ENCODE measurements at places on chromosomes 5 and 9. TPM values are rescaled to one million over a fixed set of nuclear protein-coding genes. Genes with fewer than 3 reads are reported as not detected.
A peak's percentile ranks its signal among the peaks of the same experiment; 100 is the strongest.

The TMEM203 gene
- total RNA-seq, result 34.1 TPM

The FRRS1L gene
- total RNA-seq, result 3.3 TPM

The IL5 gene
- not detected for total RNA-seq

The RUSC2 gene
- 5.8 TPM for total RNA-seq

The LSM11 gene
- total RNA-seq, result 4.5 TPM

The PCDHA13 gene
- total RNA-seq, result 1.0 TPM

The NFIB gene
- total RNA-seq, result 13.3 TPM

The SNAPC4 gene
- 29.7 TPM for total RNA-seq

The RASGRF2 gene
- total RNA-seq, result 11.3 TPM

GRCh38 chr5:17167171-17167891 is 50.1 kb upstream of the BASP1 start:
- H3K27me3 ChIP-seq, result no peaks in the 10 kb centered on the region
- H3K4me1 ChIP-seq, result peaks cover 3% of the 10 kb centered on the region
- H3K27ac ChIP-seq, result no peak overlapping the region
- no peaks in the 10 kb centered on the region for H3K36me3 ChIP-seq
- H3K4me3 ChIP-seq, result no peak overlapping the region
- no peak for DNase-seq

GRCh38 chr5:160605266-160605665 is 183.6 kb downstream of the PTTG1 start:
- no peak overlapping the region for H3K4me3 ChIP-seq
- no peaks in the 10 kb centered on the region for H3K36me3 ChIP-seq
- DNase-seq, result no peak
- no peaks in the 10 kb centered on the region for H3K27me3 ChIP-seq
- no peak overlapping the region for H3K27ac ChIP-seq

DNA sequence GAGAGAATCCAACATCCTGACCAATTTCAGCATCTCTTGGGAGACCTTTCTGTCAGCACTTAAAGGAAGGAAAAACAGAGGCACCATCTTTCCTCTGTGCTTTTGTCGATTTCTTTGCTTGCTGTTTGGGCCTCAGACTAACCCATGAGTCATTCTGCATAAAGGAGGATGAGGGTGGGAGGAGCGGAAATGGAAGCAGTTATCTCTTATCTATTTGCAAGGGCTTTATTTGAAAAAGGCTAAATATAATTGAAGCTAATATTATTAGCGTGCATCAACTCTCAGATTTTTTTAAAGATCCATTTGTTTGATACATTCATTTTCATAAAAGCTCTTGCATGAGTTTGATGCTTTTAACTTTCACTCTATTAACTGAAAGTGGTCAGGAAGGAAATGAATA is 72.9 kb downstream of the ZNF622 start:
- H3K4me1 ChIP-seq, result no peaks in the 10 kb centered on the region
- no peak for DNase-seq
- H3K36me3 ChIP-seq, result no peaks in the 10 kb centered on the region
- no peaks in the 10 kb centered on the region for H3K27me3 ChIP-seq
- H3K4me3 ChIP-seq, result no peak overlapping the region

GRCh38 chr5:141084487-141084989 is 9.9 kb upstream of the PCDHB2 start:
- peak; percentile 73 for DNase-seq
- no peaks in the 10 kb centered on the region for H3K4me1 ChIP-seq
- H3K36me3 ChIP-seq, result no peaks in the 10 kb centered on the region
- peak overlapping the region; percentile 79 for H3K4me3 ChIP-seq

DNA sequence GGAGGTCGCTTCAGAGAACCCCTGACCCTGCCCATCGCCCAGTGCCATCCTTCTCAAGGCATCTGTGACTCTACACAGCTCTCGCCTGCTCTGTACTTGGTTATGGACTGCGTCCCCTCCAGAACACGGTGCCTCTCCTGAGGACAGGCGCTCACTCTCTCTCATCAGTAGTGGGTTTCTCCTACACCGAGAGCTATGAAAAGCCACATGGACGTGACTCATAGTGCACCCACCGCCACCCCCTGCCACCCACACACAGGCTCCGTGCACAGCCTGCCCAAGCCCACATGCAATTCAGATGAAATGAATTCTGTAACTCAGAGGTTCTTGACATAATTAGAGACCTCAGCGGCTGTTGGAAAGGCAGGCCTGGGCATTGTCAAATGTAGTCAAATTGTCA is 13.9 kb downstream of the GTF3C5 start:
- no peaks in the 10 kb centered on the region for H3K4me1 ChIP-seq
- peaks cover 67% of the 10 kb centered on the region for H3K36me3 ChIP-seq
- no peak overlapping the region for H3K4me3 ChIP-seq
- no peaks in the 10 kb centered on the region for H3K27me3 ChIP-seq

- no peak overlapping the region for H3K27ac ChIP-seq
- no peak overlapping the region for H3K4me3 ChIP-seq
- no peaks in the 10 kb centered on the region for H3K4me1 ChIP-seq
- peak; percentile 75 for DNase-seq
- H3K27me3 ChIP-seq, result peaks cover under 1% of the 10 kb centered on the region
Measured at GRCh38 chr5:176817369-176817840, 7.0 kb downstream of the UNC5A start.

- H3K27me3 ChIP-seq, result no peaks in the 10 kb centered on the region
- H3K4me1 ChIP-seq, result no peaks in the 10 kb centered on the region
- peaks cover 6% of the 10 kb centered on the region for H3K36me3 ChIP-seq
- no peak overlapping the region for H3K4me3 ChIP-seq
Measured at GRCh38 chr9:94042516-94043360, 41.5 kb upstream of the PTPDC1 start.

DNA sequence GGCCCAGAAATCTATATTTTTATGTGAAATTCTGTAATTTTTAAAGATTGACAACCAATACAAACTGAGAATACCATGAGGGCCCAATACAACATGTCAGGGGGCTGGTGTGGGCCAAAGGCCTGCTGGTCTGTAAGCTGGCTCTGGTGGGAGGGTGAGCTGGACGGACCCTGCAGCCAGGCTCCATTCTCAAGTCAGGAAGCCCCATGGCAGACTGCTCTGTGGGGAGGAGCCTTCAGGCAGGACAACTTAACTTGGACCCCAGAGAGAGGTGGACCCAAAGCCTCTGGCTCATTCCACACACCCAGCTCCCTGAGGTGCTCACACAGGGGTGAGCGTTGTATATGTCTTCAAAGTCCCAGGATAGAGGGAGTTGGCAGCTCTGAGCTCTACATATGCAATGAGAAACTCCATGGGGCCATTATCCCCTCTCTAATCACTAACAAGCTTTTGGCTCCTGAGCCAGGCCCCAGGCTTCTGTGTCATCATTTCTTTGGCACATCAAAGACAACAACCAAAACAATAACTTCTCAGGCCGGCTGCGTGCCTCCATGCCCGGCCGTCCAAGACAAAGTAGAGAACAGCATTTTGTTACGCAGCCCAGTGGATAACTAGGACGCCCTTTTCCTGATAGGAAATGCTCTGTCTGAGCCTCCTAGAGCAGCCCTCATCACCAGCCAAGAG is 6.4 kb downstream of the SEPTIN8 start:
- no peaks in the 10 kb centered on the region for H3K27me3 ChIP-seq
- H3K4me1 ChIP-seq, result peaks cover 5% of the 10 kb centered on the region
- DNase-seq, result no peak
- H3K27ac ChIP-seq, result no peak overlapping the region

GRCh38 chr5:71782393-71782770 is 63.3 kb downstream of the CARTPT start:
- DNase-seq, result no peak
- H3K4me1 ChIP-seq, result peaks cover 11% of the 10 kb centered on the region
- H3K27ac ChIP-seq, result no peak overlapping the region
- no peak overlapping the region for H3K4me3 ChIP-seq

GRCh38 chr9:118058227-118058626 is 354.0 kb downstream of the TLR4 start:
- no peaks in the 10 kb centered on the region for H3K27me3 ChIP-seq
- no peak for DNase-seq
- no peak overlapping the region for H3K27ac ChIP-seq
- H3K4me3 ChIP-seq, result no peak overlapping the region
- no peaks in the 10 kb centered on the region for H3K36me3 ChIP-seq

GRCh38 chr9:17315341-17315740 is 180.5 kb downstream of the CNTLN start:
- no peak overlapping the region for H3K27ac ChIP-seq
- H3K27me3 ChIP-seq, result no peaks in the 10 kb centered on the region
- H3K4me3 ChIP-seq, result no peak overlapping the region
- H3K36me3 ChIP-seq, result peaks cover 5% of the 10 kb centered on the region
- no peaks in the 10 kb centered on the region for H3K4me1 ChIP-seq

GRCh38 chr5:109482748-109483147 is 73.0 kb upstream of the PJA2 start:
- H3K36me3 ChIP-seq, result no peaks in the 10 kb centered on the region
- no peaks in the 10 kb centered on the region for H3K4me1 ChIP-seq
- no peak for DNase-seq
- no peak overlapping the region for H3K4me3 ChIP-seq

GRCh38 chr9:93586290-93587057 is 10.1 kb downstream of the PHF2 start:
- H3K27ac ChIP-seq, result no peak overlapping the region
- peaks cover 4% of the 10 kb centered on the region for H3K4me1 ChIP-seq
- DNase-seq, result no peak
- no peaks in the 10 kb centered on the region for H3K36me3 ChIP-seq

DNA sequence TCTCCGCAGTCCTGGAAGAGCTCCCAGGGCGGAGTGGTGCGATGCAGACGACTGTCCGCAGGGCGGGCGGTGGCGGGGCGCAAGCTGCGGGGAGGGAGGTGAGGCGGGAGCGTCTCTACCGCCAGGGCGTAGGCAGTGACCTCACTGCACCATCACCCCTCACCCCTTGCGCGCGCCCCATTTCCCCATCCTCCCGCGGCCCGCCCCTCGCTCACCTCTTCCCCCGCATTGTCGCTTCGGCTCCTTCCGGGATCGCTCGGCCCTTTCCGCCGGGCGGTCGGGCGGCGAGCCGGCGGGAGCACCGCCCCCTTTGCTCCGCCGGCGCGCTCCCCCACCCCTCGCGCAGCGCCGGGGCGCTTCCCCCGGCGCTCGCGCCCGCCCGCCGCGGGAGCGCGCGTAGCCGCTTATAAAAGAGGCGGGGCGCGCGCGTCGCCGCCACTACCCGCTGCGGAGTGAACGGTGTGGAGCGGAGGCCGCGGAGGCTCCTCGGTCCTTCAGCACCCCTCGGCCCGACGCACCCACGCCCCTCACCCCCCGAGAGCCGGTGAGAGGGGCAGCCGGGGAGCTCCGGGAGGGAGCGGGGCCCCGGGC is at the start of gene SPTAN1:
TSS of gene SPTAN1 (plus strand) at position 435 of the 591 bp plus-strand sequence. CDS start 14,154 bp downstream, outside the sequence.
- H3K27me3 ChIP-seq, result no peaks in the 10 kb centered on the region
- DNase-seq, result peak; percentile 93
- no peak within 1 kb of the TSS for H3K27ac ChIP-seq

GRCh38 chr9:37909326-37909725 is 5.4 kb upstream of the SLC25A51 start:
- no peak overlapping the region for H3K27ac ChIP-seq
- no peaks in the 10 kb centered on the region for H3K27me3 ChIP-seq
- peaks cover 4% of the 10 kb centered on the region for H3K4me1 ChIP-seq
- H3K4me3 ChIP-seq, result no peak overlapping the region
- H3K36me3 ChIP-seq, result no peaks in the 10 kb centered on the region

- H3K27ac ChIP-seq, result no peak overlapping the region
- DNase-seq, result no peak
- H3K36me3 ChIP-seq, result peaks cover 26% of the 10 kb centered on the region
- no peaks in the 10 kb centered on the region for H3K27me3 ChIP-seq
- H3K4me3 ChIP-seq, result no peak overlapping the region
- no peaks in the 10 kb centered on the region for H3K4me1 ChIP-seq
Measured at GRCh38 chr9:132630811-132631210, 39.0 kb downstream of the DDX31 start.
